ENCODE measurements at places on chromosomes 5 and 9.

GRCh38 chr5:9562141-9562540 is 16.3 kb upstream of the SEMA5A start:
- DNase-seq: no peak

DNA sequence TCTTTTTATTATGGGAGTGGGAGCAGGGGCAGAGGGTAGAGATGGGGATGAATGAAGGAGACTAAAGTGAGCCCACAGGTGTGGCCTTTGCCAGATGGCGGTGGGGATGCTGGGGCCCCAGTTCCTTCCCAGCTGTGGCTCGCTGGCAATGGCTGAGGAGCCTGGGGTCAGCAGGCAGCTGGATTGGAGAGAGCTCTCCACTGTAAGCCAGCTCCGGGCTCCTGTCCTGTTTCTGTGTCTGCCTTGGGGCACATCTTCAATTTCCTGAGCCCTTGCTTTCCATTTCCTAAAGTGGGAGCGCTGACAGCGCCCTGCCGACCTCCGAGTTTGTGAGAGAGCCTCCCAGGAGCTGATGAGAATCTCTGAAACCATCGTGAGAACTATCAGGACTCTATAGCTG is 75.6 kb upstream of the SPRY4 start:
- no peak for DNase-seq

GRCh38 chr5:68067291-68067690 is 148.3 kb upstream of the PIK3R1 start:
- no peak for DNase-seq

DNA sequence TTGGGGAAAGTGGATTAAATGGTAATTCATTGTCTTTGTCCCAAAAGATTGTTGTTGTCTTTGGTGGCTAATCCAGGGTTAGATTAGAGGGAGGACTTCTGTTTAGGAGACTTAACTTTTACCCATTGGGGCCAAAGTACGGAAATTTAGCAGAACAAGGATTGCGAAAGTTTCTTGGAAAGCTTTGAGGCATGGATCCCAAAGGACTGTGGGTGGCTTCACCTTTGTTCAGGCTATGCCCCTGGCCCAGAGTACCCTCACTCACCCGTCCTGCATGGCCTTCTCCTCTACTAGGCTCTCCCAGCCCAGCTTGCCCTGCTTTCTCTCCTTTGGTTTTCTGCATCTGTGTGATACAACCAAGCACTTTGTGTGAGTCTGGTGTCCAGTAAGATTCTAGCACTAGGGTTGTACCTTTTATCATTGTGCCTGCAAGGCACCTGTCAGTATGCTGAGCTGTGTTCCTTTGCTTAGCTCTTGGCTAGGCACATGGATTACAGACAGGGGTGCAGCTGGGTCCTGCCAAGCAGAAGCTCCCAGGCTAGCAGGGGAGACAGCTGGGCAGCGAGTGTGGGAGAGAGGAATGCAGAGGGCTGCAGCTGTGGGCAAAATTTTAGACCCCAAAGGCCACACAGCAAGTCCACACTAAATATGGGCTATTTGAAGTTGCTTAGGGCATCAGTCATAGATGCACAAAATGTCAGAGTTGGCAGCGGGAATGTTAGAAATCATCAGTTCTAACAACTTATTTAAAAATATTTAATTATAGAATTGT is 3.2 kb downstream of the PPARGC1B start:
- DNase-seq: no peak

GRCh38 chr5:16489322-16489791 is 23.8 kb upstream of the ZNF622 start:
- DNase-seq: no peak

GRCh38 chr5:71693828-71694427 is 25.1 kb upstream of the CARTPT start:
- DNase-seq: no peak

DNA sequence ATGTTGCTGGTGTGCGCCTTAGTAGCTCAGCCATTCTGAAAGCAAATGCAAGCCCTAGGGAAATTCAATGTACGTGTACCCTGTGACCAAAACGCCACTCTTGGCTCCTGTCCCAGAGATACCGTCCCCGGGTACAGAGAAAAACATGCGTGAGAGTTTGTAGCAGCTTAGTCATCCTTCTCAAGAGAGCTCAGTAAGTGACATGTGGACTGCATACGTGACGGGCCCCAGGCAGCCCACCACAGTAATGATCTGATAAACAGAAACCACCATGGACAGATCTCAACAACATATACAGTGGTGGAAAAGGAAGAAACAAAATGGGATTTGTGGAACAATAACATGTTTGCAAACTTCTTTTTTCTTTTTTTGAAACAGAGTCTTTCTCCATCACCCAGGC is 45.1 kb downstream of the S1PR3 start:
- no peak for DNase-seq

DNA sequence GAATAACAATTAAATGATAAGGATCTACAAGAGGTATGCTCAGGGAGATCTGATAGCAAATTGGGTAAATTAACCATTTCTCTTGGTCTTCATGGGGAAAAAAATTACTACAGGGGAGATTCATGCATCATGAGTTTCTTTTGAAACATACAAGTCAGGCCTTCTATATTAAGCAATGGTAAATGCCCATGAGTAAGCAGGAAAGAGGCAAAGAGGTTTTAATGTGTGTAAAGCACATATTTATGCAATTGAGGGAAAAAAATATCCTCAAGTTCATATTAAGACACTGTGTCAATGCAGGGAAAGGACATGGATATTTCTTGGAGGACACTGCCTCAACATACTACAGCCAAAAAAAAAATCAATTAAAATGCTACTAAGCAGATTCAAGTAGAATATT is 73.4 kb upstream of the NR4A3 start:
- DNase-seq: no peak

- no peak for DNase-seq
Measured at GRCh38 chr5:2427983-2428382, 323.5 kb downstream of the IRX2 start.

GRCh38 chr5:15897656-15898055 is 281.9 kb downstream of the MARCHF11 start:
- DNase-seq: no peak

DNA sequence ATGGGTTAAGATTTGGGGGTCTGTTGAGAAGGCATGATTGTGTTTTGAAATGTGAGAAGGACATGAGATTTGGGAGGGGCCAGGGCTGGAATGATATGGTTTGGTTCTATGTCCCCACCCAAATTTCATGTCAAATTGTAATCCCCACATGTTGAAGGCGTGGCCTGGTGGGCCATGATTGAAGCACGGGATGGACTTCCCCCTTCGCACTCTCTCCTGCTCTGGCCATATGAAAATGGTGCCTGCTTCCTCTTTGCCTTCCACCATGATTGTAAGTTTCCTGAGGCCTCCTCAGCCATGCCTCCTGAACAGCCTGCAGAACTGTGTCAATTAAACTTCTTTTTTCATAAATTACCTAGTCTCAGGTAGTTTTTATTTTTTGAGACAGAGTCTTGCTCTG is 14.7 kb upstream of the NOTCH1 start:
- DNase-seq: no peak

DNA sequence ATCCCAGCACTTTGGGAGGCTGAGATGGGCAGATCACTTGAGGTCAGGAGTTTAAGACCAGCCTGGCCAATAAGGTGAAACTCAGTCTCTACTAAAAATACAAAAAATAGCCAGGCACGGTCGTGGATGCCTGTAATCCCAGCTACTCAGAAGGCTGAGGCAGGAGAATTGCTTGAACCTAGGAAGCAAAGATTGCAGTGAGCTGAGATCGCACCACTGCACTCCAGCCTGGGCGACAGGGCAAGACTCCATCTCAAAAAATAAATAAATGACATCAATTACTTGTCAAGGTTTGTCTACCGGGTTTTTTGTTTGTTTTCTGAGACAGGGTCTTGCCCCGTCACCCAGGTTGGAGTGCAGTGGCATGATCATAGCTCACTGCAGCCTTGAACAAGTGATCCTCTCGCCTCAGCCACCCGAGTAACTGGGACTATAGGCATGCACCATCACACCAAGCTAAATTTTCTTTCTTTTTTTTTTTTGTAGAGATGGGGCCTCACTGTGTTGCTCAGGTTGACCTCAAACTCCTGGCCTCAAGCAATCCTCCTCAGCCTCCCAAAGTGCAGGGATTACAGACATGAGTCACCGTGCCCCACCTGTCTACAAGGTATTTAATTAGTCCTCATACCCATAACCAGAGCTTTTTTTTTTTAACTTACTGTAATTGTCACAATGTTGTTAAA is 64.9 kb downstream of the SUSD1 start:
- no peak for DNase-seq

- DNase-seq: no peak
Measured at GRCh38 chr5:149931992-149932436, 12.6 kb downstream of the PDE6A start.

DNA sequence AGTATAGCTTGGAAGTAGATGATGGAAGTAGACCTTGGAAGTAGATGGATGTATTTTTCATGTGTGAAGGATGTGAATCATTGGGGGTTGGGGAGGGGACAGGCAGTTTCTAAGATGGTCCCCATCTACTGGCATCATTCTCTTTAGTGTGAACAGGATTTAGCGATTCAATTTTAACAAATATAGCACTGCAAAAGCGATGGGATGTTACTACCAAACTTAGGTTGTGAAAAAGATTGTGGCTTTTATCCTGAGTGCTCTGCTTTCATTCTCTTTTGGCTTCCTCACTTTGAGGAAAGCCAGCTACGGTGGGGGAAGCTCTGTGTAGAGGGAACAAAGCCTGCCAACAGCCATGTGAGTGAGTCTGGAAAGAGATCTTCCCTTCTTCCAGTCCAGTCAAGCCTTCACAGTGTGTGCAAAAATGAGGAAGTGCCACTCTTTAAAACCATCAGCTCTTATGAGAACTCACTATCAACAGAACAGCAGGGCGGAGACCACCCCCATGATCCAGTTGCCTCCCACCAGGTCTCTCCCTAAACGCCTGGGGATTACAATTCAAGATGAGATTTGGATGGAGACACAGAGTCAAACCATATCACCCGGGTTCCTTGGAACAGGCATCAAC is 441.4 kb downstream of the SH3GL2 start:
- no peak for DNase-seq

GRCh38 chr5:179154346-179154990 is 94.3 kb downstream of the ZNF354C start:
- no peak for DNase-seq

GRCh38 chr9:36258996-36259533 is 817 bp upstream of the GNE start:
- DNase-seq: no peak

GRCh38 chr5:1421521-1422341 is 23.5 kb downstream of the SLC6A3 start:
- DNase-seq: no peak

- no peak for DNase-seq
Measured at GRCh38 chr9:114991861-114992260, 61.5 kb upstream of the TNFSF8 start.

- no peak for DNase-seq
Measured at GRCh38 chr5:172093965-172094364, 87.5 kb upstream of the FBXW11 start.

GRCh38 chr5:72541501-72542225 is 34.5 kb upstream of the ZNF366 start:
- DNase-seq: no peak

DNA sequence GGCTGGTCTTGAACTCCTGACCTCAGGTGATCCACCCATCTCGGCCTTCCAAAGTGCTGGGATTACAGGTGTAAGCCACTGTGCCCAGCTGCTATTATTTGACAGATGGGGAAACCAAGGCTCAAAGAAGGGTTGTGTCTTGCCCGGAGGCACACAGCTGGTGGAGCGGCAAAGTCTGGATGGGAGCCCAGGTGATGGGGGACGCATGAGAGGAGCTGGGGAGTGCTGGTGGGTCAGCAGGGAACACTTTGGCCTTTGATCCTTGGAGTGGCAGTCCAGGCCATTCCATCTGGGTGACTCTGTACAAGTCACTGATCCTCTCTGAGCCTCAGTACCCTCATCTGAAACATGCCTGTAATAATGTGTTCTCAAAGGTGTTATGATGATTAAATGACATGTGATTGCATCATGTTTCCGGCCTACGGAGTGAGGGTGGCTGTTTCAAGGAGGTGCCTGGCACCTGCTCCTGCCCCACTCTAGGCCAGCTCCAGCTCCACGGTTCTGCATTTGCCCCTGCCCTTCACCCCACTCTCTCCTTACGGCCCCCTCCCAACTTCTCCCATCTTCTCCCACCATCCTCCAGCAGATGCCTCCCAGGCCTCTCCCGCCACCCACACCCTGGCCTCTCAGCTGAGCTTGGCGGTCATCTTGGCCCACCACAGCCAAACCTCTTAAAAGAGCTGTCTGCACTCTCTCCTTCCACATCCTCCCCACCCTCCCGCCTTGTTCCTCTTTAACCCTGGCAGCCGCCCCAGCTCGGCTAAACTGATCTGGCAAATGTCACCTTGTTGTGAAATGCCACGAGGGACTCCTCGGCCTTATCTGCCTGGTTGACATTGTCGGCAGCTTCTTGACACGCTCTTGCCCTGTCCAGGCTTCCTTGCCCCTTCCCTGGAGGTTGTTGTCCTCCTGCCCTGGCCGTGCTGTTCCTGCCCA is 5.5 kb upstream of the DBN1 start:
- DNase-seq: no peak

DNA sequence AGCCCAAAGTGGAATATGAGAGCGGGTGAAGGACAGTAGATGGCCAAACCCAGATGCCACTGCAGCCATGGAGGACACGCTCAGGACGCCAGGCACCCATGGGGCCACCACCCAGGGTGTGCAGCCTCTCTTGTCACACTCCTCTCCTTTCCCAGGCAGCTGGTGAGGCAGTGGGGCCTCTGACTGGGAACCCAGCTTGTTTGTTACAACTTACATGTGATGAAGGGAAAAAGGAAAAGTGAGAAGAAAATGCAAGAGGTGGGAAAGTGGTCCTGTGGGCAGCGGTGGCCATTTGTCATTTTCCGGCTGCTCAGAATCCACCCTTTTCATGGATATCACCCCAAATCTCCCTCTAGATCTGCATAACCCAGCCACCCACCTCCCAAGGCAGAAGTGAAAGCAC is 62.7 kb upstream of the UNC5A start:
- no peak for DNase-seq

- DNase-seq: peak; percentile 91
Measured at GRCh38 chr5:178120607-178121357, 7.5 kb downstream of the N4BP3 start.

GRCh38 chr9:1096155-1096964 is 46.2 kb downstream of the DMRT2 start:
- no peak for DNase-seq

DNA sequence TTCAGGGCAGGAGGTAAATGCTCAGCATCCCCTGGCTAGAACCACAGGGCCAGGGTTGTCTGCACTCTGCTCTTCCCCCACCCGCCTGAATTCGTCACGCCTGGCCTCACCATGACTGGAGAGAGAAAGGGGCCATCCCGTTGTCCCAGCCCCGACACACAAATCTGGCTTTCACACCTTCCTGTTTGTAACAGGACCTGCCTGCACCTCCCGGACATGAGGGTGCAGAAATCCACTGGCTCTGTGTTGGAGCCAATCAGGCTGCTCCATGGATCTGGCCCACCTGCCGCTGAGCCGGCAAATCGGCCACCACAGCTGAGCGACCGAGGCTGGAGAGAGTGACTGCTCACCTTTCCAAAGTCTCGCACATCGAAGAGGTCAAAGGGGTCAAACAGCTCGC is 53.4 kb downstream of the VAV2 start:
- DNase-seq: no peak

- no peak for DNase-seq
Measured at GRCh38 chr5:28743025-28743715, 1704.8 kb upstream of the CDH9 start.

Measured in D721Med (cell line).